ENCODE measurements at places on chromosomes 7 and 10.
A peak's percentile ranks its signal among the peaks of the same experiment; 100 is the strongest.

GRCh38 chr7:47170516-47170915 lies 411.4 kb downstream of the TNS3 start:
- DNase-seq = no peak

DNA sequence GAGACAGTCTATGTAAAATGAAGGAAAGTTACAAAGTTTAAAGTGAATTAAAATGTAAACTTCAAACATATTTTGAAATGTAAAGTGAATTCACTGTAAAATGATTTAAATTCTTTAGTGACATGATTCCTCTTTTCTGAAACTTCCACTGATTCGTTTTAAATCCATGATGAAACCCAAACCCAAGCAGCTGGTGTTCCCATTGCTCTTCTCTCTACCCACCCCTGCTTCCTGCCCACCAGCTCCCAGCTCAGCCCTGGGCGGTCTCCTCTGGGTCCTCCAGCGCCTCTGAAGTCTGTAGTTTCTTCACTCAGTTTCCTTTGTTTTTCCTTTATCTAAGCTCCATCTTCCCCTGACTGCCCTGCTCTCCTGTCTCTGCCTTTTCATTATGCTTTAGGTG lies 175.9 kb downstream of the SNX10 start:
- no peak for DNase-seq

DNA sequence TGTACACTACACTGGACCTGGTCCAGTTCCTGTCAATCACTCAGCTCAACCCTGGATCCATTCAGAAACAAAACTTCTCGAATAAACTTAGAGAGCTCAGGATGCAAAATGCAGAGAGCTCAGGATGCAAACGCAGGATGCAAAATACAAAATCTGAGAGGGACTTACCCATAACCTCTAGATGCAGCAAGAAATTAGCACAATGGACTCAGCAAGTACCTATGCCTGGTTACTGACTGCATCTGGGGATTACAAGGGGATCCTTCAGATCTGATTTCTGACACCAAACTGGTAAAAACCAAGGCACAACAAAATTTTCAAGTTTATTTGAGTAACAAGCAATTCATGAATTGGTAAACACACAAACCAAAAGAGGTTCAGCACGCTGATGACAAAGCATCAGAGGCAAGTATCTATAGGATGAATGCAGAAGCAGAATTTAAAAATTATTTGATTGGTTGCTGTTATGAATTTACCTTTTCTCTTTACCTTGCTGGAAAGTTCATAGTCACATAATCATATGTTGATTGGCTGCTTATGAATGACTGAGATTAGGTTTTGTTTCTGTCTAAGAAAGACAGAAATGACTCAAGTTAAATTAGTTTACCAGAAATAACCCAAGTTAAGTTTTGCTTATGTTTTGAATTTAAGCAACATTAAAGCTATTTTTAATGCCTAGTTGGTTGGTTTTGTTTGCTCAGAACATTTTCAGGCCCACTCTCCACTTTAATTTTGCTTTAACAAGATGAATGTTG lies 11.4 kb downstream of the GIMAP6 start:
- DNase-seq = no peak

DNA sequence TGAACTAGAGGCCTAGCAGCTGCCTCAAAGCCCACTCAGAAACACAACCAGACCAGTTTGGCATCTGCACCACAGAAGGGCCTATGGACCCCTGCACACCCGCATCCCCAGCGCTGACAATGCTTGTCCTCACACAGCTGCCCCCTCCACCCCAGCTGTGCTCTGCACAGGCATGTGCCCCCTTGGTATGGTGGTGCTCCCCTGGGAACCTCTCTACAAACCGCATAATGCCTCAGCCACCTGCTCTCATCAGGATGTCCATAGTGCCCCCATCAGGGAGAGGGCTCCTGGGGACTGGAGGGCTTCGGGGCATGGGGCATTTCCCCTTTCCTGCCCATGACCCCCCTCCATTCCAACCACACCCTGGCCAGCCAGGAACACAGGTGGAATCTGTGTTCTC lies 347.5 kb downstream of the GRID1 start:
- no peak for DNase-seq

DNA sequence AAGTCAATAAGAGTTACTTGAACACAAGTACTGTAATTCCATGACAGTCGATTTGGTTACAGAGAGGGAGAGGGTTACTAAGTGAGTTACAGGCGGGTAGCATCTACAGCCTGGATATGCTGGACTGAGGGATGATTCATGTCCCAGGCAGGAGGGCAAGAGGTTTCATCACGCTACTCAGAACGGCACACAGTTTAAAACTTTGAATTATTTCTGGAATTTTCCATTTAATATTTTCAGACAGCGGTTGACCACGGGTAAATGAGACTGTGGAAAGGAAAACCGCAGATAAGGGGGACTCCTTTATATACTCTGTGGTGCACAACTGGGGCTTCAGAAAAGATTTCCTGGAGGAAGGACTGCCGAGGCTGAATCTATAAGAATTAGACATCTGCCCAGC lies 25.7 kb upstream of the LRRC4 start:
- DNase-seq = no peak

DNA sequence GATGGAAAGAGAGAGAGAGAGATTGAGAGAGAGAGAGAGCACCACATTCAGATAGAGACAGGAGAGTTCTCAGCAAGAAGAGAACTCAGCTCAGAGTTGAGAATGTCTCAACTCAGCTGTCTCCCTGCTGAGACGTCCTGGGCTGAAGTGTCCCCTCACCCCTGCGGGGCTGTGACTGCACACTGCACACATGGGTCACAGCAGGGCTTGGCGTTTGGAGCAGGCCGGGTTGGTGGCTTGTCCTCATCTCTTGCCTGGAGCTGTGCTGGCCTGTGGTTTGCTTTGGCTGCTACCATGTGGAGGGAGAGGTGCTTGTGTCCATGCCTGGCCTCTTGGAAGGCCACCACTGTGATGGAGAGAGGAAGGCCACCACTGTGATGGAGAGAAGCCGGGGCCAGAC lies 167.9 kb downstream of the RNF216 start:
- DNase-seq = no peak

DNA sequence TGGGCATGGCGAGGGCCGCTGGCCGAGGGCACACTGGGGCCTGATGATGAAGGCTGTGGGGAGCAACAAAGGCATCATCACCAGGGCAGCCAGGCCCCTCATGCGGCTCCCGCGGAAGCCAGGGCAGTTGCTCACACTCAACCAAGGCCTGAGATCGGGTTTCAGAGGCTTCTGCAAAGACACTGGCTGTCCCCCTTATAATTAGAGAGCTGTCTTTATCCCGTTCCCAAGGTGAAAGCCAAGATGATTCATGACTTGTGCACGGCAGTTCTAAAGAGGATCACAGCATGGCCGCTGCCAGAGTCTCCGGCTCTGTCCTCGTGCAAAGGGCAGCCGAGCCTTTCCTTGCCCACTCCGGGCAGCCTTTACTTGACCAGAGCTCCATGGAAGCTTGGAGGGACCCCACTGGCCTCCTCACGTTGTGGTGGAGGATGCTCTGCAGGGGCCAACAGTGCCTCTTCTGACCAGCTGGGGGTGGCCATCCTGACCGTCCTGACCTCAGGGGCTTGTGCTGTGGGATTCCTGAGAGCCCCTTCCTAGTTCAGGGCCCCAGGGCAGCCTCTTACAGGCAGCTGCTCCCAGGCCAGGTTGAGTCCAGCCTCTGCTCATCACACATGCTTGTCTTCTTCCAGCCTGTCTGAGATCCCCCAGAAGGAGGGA lies 82.3 kb downstream of the PRKAG2 start:
- DNase-seq = no peak

- no peak for DNase-seq
Observed at GRCh38 chr10:117578490-117578889, 35.9 kb downstream of the EMX2 start.

- DNase-seq = no peak
Observed at GRCh38 chr10:13880760-13881159, 294.0 kb downstream of the PRPF18 start.

DNA sequence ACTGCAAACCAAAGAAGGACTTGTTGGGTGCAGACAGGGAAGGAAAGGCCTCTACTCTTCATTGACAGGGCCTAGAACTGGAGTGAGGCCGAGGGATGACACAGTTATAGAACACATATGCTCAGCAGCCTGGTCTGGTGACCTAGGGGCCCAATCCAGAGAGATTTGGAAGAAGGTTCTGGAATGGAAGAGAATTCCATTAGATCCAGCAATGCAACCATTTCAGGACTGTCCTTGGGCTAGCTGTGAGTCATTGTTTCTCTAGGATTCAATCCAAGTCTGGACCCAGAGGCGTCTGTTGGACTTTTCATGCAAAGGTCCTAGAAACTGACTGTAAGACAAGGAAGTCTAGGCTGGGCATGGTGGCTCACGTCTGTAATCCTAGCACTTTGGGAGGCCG lies 59.2 kb downstream of the WIPF3 start:
- no peak for DNase-seq

- DNase-seq = no peak
Observed at GRCh38 chr7:25852939-25853271, 299.1 kb upstream of the NFE2L3 start.

DNA sequence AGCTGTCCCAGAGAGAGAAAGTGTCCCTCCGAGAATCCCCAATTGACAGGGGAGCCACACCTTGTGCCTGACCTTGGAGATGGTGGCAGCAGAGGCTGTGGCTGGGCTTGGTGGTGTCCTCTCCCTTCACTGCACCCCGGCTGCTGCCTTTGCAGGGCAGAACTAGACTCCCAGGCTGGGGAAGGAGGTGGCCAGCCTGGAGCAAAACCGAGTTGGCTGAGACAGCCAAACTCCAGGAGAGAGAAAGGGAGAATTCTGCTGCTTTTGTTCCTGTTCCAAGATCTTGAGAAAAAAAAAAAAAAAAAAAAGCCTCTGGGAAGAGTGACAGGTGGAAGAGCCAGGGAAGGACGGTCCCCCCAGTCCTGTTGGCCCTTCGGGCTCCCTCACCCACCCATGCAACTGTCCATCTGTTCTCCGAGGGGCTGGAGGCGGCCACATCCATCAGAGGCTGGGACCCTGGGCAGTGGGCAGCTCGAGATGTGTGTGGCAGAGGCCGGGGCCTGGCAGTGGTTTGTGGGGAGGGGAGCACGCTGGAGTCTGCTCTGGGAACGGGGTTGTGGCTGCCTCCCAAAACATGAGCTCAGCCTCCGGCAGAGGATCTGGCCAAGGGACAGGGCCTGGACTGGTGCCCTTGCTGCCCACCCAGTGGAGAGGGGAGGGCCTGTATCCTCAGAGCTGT lies 35.5 kb downstream of the CLIP2 start:
- no peak for DNase-seq

- no peak for DNase-seq
Observed at GRCh38 chr7:44077681-44078091, 4.6 kb downstream of the POLM start.

DNA sequence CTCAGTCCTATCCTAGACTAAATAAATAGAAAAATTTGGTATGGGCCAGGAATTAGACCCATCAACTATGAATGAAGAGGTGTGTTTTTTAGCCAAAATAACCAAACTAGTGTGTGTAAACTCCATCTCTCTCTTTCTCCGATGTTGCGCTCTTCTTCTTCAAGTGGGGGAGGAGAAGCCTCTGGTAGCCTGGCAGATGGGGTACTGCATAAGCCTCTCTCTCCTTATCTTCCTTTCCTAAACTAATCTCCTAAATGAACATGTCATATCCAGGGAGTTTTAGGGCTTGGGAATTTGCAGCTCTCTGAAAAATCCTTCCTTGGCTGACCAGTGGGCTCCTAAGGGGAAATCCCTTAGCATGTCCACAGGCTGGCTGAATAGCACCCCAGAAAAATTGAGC lies 56.3 kb upstream of the RAPGEF5 start:
- DNase-seq = no peak

DNA sequence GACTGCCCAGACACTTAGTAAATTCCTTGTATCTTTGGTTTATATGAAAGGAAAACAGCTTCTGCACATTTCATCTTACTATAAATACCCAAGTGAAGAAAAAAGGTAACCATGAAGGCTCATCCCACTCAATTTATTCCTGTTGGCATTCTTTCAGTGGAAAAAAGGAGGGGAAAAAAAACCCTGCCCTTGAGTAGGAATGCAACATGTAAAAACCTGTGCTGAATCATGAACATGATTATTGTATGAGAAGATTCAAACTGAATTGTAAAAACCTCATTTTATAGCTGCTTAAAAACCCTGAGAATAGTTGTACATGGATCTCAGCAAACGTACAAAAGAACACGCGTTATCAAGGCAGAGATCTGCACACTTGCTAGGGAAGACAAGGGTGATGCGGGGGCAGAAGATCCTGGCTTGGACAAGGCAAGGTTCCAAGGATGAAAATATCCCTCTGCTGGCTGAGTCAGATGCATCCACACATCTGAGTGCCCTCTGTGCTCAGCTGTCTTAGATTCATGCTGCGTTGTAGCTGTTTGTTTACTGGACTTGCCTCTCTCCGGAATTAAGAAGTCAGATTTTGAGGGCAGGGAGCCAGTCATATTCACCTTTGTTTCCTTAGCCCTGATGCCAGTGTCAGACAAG lies 658.2 kb downstream of the PARD3 start:
- no peak for DNase-seq

DNA sequence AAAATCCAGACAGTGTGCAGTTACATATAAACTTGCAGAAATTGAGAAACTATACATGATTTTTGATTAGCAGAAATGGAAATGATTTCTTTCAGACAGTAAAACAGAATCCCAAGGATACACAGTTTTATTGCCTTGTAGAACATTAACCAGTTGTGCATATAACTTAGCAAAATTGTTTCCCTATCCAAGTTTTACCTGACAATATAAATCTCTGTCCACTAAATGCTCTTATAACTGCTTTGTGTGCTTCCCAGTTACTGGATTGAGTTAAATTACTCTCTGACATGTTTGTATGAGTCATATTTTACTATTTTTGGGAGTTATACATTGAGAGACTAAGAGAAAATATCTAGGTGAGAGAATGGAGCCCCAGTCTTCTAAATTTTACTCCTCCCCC lies 563.4 kb downstream of the SH2D4B start:
- no peak for DNase-seq

- DNase-seq = no peak
Observed at GRCh38 chr10:17980846-17981565, 29.3 kb downstream of the SLC39A12 start.

DNA sequence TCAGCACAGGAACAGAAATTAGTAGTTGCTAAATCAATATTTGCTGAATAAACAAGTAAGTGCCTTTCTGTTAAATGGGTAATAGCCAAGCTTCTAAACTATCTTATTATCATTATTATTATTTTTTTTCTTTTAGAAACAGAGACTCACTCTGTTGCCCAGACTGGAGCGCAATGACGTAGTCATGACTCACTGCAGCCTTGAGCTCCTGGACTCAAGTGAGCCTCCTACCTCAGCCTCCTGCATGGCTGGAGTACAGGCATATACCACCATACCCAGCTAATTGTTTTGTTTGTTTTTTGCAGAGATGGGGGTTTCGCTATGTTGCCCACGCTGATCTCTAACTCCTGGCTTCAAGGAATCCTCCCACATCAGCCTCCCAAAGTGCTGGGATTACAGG lies 12.3 kb upstream of the ELN start:
- no peak for DNase-seq

GRCh38 chr7:66379542-66380160 lies 174.5 kb downstream of the TPST1 start:
- DNase-seq = peak; percentile 57

GRCh38 chr10:46329690-46330016 lies 42.9 kb downstream of the ANTXRL start:
- no peak for DNase-seq

Measured in kidney capillary endothelial cell (primary cell).